ENCODE measurements at places on chromosomes 3 and 15.

DNA sequence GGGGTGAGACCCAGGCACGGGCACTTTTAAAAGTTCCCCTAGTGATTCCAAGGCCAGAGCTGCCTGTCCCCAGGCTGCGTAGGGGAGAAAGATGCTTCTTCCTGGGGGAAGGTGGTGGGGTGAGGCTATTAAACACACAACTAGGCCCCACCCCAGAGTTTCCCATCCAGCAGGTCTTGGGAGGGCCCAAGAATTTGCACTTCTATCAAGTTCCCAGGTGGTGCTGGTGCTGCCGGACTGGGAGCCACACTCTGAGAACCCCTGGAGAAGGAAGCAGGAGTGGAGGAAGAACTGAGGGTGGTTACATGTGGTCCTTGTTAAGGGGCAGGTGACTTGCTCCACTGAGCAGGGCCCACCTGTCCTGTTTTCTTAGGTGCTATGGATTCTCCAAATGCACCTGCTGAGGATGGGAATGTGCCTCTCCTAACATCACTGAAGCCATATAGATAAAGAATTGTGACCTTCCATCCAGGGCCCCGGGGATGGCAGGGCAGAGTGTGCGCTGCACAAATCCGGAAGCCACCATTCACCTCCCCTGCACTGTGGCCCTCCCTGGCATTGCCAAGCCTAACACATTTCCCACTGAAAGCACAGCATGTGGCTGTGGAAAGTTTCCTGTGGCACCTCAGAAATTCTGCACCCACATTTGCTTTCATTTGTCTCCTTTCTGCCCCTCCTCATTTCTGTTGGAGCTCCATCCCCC lies 111.5 kb upstream of the MEF2A start:
- no peak for DNase-seq

GRCh38 chr3:117910820-117911521 lies 1123.7 kb downstream of the IGSF11 start:
- DNase-seq = no peak

DNA sequence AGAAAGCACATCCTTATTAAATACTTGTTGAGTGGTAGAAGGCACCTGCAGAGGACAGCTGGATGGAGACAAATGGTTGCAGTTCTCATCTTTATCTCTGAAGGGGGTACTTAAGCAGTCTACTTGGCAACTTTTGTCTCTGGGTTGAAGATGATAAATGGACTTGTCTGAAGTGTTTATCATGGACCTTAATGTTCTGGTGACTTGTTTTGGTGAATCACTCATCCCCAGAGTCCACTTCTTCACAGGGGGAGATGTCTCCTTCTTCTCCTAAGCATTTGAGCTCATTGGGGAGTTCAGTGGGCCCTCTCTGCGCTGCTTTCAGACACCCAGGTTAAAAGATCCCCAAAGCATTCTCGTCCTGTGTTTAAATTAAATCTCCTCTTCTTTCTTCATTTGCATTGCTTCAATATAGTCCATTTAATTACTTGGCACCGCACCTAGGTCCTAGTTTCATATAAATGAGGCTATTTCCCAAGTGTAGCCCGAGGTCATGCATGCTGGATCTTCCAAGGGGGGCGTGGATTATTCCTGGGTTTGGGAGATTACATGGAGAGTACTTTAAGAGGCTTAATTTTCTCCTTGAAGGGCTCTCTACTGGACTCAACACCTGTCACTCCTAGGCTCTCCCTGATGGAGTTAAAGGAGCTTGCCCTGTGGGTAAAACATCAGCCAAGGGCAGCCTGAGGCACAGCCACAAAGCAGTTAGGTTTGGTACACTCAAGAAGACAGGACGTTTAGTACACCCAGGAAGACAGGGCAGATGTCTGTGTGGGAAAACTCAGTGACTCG lies 239.3 kb upstream of the C2CD4B start:
- DNase-seq = no peak

DNA sequence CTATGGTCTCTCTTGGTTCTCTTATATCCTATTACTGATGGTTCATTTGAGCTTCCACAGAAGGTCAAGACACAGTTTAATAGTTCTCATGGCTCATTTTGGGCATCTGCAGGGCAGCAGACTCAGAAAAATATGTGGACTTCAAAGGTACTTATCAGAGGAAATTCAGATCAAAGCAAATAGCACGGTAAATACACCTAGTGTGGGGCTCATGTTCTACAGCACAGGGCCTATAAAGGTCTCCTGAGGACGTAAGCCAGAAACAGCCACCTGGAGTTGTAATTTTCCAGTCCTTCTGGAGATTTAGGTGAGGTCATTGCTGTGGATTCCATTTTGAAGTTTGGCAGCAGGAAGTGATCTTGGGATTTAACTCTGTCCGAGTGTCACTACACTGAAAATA lies 134.5 kb upstream of the SGO1 start:
- no peak for DNase-seq

DNA sequence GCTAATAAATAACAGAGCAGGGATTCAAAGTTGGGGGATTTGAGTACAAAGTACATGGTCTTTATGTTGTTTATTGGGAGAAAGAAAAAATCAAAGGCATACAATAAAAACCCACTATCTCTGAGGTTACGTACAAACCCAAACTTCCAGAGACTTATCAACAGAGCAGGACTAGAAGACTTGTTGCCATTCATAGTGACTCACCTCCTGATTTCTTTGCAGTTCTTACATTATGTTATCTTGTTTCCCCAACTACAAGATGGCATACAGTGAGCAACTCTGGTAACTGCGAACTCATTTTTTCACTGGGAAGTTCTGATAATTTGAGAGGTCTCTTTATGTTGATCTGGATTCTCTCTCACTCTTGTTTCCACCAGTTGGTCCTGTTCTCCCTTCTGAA lies 80.6 kb upstream of the ETV5 start:
- no peak for DNase-seq

DNA sequence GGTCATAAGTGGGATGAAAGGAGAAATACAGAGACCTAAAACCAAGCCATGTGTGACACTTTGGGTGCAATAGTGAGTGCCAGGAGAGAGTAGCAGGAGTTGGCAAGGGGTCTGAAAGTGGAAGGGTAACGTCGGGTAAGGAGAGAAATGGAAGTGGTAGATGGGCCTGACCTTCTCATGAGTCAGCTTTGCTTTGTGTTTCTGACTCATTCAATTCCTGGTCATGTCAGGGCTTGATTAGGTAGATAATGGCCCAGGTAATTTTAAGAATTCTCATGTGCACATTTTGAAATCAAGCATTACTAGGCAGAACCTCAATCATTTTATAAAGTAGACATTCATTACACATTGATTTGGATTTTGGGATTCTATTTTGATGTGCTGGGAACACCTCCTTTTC lies 262.5 kb downstream of the SOX2 start:
- no peak for DNase-seq

- DNase-seq = no peak
These were observed 225.5 kb upstream of the CHRM5 start for GRCh38 chr15:33742800-33743199.

GRCh38 chr3:167899093-167899492 lies 163.6 kb downstream of the SERPINI1 start:
- no peak for DNase-seq
